SK-MEL-5 (cell line): ENCODE measurements at places on chromosomes 2 and 18. TPM values are rescaled to one million over a fixed set of nuclear protein-coding genes. Genes with fewer than 3 reads are reported as not detected.

The UGT1A3 gene
- not detected in 2 replicates for total RNA-seq

The LHCGR gene
- total RNA-seq = not detected in 2 replicates

The CYS1 gene
- 0.27 and 0.29 TPM in 2 replicates for total RNA-seq

The DSG1 gene
- total RNA-seq = 0.08 TPM in 1 of 2 replicates, not detected in the other

The INHA gene
- 0.18 TPM in 1 of 2 replicates, not detected in the other for total RNA-seq
